ENCODE measurements at places on chromosomes 3 and 15. TPM values are rescaled to one million over a fixed set of nuclear protein-coding genes. Genes with fewer than 3 reads are reported as not detected.

SLC22A13 gene
- total RNA-seq, result not detected

ITIH1 gene
- not detected for total RNA-seq

MASP1 gene
- total RNA-seq, result 1.7 TPM

STRIT1 gene
- total RNA-seq, result not detected

FETUB gene
- total RNA-seq, result not detected

CORO2B gene
- total RNA-seq, result 11.6 TPM

LEKR1 gene
- 0.12 TPM for total RNA-seq

XIRP1 gene
- total RNA-seq, result not detected

MB21D2 gene
- total RNA-seq, result 1.5 TPM

RBPMS2 gene
- total RNA-seq, result 0.94 TPM

RBP2 gene
- total RNA-seq, result not detected

LRRC34 gene
- 2.1 TPM for total RNA-seq

TM4SF18 gene
- total RNA-seq, result under 0.01 TPM

UACA gene
- total RNA-seq, result 33.1 TPM

OSTN gene
- total RNA-seq, result 5.2 TPM

BCHE gene
- total RNA-seq, result 54.6 TPM

GRAMD1C gene
- total RNA-seq, result 1.3 TPM

HMG20A gene
- total RNA-seq, result 24.0 TPM

All from pericardium fibroblast (primary cell).